Left renal cortex interstitium (tissue), 4 donors: ENCODE measurements at places on chromosomes 2 and 18. TPM values are rescaled to one million over a fixed set of nuclear protein-coding genes. Genes with fewer than 3 reads are reported as not detected.

DNA sequence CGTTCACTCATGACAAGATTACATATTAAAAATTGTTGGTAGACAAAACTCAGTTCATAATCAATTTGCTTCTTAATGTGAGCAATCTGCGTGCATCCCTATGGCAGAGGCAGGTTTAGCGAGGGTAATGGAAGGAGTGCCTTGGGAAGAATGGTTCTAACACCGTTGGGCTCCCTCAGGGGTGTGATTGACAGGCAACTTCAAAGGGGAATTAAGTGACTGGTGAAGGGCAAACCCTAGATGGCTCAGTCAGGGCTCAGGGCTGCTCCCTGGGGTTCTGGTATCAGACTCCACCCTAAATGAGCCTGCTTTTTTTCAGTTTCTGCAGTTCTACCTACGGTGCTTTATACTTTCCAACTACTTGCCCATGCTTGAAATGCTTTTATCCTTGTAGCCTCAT is 419.5 kb upstream of the CELF4 start:
- DNase-seq, result no peak

The REG1A gene
- not detected for polyA plus RNA-seq

- no peak for DNase-seq
Measured at GRCh38 chr18:32847691-32848090, 74.9 kb upstream of the KLHL14 start.

DNA sequence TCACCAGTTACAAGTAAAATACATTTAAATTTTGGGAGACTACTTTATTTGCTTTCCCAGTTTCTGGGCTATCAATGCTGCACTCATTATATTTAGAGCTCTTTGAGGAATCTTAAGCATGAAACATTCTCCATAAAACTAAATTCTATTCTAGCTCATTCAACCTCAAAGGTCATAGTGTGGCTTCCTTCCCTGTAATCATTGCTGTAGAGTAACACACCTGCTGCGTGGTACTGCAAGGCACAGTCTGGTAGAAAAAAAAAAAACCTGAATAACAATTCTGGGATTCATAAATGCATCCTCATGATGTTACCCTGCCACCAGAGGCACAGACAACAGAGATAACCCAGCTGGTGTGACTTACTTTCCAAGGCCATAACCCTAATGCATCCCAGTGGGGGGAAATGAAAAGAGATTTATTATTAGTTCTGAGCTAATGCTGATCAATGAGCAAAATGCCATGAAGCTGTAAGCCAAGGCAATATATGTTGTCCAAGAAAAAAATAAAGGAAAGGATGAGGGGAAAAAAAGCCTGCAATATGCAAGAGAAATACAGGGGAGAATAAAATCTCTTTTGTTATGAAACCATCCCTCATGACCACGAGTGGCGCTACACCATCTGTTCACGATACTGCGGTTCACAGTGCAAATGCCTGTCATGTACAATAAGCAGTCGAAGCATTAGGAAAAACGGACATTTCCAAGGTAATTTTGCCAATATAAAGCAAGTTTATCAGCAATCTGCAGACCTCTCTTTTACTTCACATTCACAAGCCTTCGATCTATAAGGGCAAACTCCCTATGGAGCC is 1481.6 kb upstream of the PIK3C3 start:
- DNase-seq, result no peak

DNA sequence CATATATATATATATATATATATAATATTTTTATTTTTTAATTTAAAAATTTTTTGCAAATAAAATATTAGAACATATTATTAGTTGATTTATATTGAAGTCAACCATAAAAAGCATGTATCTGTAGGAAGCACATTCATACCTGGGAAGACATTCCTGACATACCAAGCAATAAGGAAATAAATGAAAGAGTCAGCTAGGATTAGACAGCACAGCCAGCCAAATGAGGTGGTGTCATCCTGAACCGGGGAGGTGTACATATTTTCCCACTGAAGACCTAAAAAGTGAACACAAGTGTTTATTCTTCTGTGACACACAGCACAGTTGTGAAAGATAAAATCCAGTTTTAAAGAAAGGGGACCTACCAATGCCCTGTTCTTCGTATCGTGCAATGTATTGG is 149.2 kb downstream of the ABCA12 start:
- no peak for DNase-seq

DNA sequence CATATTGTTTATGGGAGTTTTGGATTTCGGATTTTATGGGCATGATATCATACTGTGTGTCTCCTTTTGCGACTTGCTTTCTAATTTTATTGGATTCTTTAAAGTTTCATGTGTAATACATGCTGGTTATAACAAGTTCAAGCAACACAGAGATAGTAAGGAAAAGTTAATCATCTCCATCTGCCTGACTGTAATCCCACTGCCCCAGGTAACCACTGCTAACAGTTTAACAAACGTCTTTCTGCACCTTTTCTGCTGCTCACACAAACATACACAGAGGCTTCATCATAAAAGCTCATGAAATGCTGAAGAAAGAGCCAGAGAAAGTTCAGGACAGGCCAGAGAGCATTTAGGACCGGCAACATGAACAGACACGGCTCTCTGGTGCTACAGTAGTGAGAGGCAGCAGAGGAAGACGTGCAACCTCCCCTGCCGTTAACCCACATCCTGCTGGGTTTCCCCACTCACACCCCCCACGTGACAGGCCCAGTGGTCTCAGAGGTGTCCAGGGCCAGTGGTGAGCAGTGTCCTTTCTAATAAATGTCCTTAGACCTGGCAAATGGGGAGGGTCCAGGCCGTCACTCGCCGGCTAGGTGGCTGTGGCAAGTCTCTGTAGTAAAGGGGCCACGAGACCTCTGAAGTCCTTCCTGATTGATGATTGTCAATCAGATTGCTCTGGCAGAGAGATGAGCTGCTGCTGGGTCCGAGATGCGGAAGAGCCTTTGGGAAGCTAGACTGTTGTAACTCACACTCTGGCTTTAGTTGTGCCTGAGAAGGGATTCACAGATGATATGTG is 43.0 kb upstream of the SLC1A4 start:
- no peak for DNase-seq

GRCh38 chr2:109446278-109447131 is 167.3 kb downstream of the SEPTIN10 start:
- no peak for DNase-seq

The HAAO gene
- 41.7 TPM for polyA plus RNA-seq

- DNase-seq, result no peak
Measured at GRCh38 chr2:54240515-54241469, 15.2 kb downstream of the TSPYL6 start.

- DNase-seq, result no peak
Measured at GRCh38 chr2:129103936-129104878, 785.5 kb upstream of the HS6ST1 start.
